ENCODE measurements at places on chromosomes 1 and 21. TPM values are rescaled to one million over a fixed set of nuclear protein-coding genes. Genes with fewer than 3 reads are reported as not detected.

Gene TNFRSF14
- total RNA-seq, result 9.9 TPM

Gene ADGRL2
- 24.8 TPM for total RNA-seq

Gene ATP1A2
- not detected for total RNA-seq

Gene CNKSR1
- 1.8 TPM for total RNA-seq

Gene RNU1-4
- under 0.01 TPM for total RNA-seq

Gene ZFP69B
- total RNA-seq, result 10.3 TPM

Gene AGPAT3
- 26.5 TPM for total RNA-seq

Gene SLC41A1
- total RNA-seq, result 25.3 TPM

Gene OR10J1
- total RNA-seq, result not detected

Gene GPR61
- not detected for total RNA-seq

Gene DPYD
- total RNA-seq, result 28.9 TPM

Gene NEXN
- total RNA-seq, result 2.5 TPM

Gene VWA5B1
- total RNA-seq, result not detected

Gene NBL1
- total RNA-seq, result 42.2 TPM

Gene AGMAT
- not detected for total RNA-seq

Gene MPL
- not detected for total RNA-seq

Gene ELF3
- total RNA-seq, result 1.7 TPM

Gene GATAD2B
- total RNA-seq, result 9.7 TPM

Gene HRNR
- not detected for total RNA-seq

All from A375 (cell line).